MCF 10A (cell line): ENCODE measurements at places on chromosomes 11 and 22. TPM values are rescaled to one million over a fixed set of nuclear protein-coding genes. Genes with fewer than 3 reads are reported as not detected.

OR8I2 gene
- not detected in 2 replicates for total RNA-seq

GSTT2 gene
- total RNA-seq, result not detected in 2 replicates

GRAP2 gene
- 0.12 TPM in 1 of 2 replicates, not detected in the other for total RNA-seq

MS4A1 gene
- total RNA-seq, result not detected in 2 replicates

MEI1 gene
- not detected in 2 replicates for total RNA-seq

NCAM1 gene
- 0.19 and 0.39 TPM in 2 replicates for total RNA-seq

TSPO gene
- total RNA-seq, result 294 and 308 TPM in 2 replicates

POU2AF2 gene
- total RNA-seq, result not detected in 2 replicates

OR4D5 gene
- not detected in 2 replicates for total RNA-seq

ATXN10 gene
- total RNA-seq, result 149 and 193 TPM in 2 replicates

OR56A1 gene
- total RNA-seq, result not detected in 2 replicates
